ENCODE measurements at places on chromosomes 1 and 21.

- no peak for DNase-seq
These were observed 96.8 kb downstream of the NRIP1 start for GRCh38 chr21:14968029-14968428.

GRCh38 chr1:156551869-156552268, 20.5 kb downstream of the IQGAP3 start:
- no peak for DNase-seq

- DNase-seq: no peak
These were observed 13.1 kb downstream of the S100A10 start for GRCh38 chr1:151980287-151981177.

DNA sequence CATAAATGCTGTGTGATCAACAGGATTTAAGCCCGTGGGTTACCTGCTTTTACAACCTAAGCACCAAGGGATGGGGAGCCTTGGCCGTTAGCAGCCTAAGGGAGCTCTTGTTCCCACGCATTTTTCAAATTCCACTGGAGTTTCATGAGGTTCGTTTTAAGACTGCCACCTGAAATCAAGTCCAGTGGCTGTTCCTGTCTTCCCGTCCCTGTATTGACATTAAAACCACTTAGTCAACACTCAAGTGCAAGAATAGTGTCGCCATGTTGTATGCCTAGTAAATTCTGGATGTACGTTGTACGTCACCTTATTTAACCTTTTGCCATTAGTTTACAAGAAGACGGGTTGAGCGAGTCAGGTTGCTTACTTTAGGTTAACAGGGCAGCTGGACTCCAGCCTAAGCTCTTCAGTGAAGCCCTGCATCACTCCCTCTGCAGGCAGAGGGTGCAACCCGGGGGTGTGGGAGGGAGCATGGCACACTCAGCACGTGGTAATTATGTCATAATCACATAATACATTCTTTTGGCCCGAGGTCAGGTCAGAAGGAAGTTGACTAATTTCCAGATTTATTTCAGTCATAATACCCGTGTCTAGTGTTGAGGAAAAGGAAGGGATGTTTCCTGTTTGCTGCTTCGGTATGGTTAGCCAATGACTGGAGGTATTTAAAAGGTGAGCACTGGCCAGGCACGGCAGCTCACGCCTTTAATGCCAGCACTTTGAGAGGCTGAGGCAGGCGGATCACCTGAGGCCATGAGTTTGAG, 42.5 kb downstream of the CNST start:
- no peak for DNase-seq

DNA sequence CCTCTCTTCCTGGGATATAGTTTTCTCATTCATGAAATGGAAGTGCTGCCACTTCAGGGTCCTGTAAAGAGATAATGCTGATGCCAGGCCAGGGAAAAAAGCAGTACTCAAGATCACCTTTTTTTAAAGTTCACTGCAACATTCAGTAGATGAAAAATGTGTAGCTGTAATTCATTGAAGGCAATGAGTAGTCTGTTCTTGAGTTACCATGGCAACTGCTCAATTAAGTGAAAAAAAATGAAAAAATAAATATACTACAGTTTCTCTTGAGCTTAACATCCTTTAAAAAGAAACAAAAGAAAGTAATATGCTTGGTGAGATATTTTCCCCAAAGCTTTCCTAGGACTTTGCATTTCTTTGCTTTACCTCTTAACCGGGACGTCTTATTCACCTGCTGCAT, 183.3 kb downstream of the AK5 start:
- no peak for DNase-seq

Data from CD4-positive, alpha-beta T cell treated with Interleukin-17A for 1 hour (primary cell).